Fibroblast of the conjunctiva (primary cell): ENCODE measurements at places on chromosomes 4 and X.

DNA sequence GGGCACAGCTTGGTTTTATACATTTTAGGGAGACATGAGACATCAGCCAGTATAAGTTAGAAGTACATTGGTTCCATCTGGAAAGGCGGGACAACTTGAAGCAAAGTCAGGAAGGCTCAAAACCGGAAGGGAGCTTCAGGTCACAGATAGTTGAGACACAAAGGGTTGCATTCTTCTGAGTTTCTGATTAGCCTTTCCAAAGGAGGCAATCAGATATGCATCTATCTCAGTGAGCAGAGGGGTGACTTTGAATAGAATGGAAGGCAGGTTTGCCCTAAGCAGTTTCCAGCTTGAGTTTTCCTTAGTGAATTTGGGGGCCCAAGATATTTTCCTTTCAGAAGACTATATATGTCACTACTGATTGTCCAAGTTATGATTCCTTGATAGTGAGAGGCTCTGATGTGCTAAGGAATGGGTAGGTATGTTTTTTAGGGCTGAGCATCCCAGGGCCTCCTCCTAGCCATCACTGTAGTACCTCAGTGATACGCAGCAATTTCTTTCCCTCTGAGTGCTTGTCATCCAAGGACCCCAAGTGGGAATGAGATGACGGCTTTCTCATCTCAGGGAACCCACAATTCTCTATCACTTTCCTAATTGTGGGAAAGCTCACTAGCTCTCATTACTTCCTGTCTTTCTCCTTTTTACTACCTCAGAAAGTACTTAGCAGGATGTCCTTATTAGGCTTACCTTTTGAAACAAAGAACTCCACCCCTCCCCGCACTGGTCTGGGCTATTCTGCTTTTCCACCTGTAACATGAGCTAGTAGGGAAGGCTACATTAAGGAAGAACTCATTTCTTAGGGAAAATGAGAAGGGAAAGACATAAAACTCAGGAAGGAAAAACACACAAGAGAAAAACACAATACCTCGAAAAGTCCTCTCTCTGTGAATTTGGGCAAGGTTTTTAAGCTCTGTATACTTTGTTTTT, 632.7 kb downstream of the RAPGEF2 start:
- DNase-seq = no peak

DNA sequence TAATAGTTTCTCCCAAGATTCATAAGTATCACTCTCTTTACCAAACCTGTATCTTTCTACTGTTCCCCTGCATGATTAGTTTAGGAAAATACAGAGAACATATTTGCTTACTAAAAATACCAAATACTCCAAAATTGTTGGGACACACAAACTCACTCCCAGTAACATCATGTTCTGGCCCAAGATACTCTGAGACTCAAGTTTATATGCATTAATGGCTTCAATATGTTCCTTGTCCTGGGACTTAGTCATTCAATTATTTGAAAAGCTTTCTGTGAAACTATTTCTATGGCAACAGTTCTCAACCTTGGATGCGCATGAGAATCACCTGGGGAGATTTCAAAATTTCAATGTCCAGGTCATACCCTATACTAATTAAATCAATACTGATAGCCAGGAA, 138.9 kb upstream of the PTCHD1 start:
- no peak for DNase-seq

DNA sequence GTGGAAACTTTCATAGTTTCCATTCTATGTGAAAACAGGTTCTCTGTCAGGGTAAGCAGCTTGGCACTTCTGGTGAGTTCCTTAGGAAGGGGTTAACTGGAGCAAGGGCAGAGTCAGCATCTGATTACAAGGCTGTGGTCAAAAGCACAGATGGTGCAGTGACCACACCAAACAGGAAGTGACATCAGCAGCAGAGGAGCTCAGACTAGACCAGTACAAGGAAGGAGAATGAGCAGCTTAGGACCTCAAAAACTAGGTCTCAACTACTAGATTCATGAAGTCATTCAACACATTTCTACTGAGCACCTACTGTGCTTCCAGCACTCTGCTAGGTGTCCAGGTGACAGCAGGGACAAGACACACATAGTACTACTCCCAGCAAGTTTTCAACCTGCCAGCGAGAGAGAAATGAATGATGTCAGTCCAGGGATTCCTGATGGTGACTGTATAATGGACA, 130.2 kb downstream of the AMELX start:
- no peak for DNase-seq

DNA sequence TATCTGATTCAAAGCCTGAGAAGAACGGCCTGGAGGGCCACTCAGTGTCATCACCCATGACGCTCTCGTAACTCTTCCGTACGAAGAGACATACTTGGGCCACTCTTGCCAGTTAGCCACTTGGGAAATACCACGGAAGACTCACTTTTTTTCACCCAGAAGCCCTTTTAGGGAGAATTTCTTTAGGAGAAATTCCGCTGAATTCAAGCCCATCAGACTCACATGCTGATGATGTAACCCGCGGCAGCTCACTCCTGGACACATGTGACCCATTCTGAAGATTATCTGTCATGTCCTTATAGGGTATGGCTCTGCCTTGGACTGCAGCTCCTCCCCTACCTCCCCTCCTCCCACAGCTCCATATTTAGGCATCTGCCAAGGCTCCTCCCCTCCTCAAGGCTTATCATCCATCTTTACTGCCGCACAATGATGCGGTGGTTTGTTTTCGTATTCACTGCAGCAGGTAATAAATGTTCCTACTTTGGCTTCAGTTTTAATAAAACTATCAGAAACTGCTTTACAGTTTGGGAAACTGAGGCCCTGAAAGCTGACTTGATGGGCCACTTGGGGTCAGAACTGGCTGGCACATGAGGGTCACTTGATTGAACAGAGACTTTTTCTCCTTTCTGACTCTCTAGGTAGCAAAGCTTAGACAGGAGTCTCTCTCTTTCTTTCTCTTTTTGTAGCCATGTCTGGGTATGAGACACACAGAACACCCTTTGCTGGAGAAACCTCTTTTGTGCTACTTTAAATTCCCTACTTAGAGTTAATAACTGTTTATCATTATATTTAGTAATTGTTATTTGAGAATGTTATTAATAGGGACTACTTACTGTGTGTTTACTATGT, 42.1 kb downstream of the RHOH start:
- DNase-seq = no peak

GRCh38 chr4:185774845-185775680, 36.9 kb downstream of the SORBS2 start:
- peak; percentile 66 for DNase-seq

DNA sequence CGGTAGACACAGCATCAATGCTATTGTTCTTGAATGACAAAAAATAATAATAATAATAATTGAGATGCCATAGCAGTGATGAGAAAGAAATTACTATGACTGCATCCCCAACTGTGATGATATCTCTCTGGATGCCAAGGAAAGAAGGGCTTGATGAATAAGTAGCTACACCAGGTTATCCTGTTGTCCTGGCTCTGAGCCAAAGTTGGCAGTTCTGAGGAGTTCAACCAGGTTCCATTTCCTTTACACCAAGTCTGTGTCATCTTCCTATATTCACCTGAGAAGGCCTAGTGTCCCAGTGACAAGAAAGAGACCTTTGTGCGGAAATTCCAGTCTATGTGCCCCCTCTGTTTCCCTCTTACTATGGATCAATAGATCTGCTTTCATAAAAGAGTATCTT, 3.4 kb upstream of the MAML3 start:
- no peak for DNase-seq

DNA sequence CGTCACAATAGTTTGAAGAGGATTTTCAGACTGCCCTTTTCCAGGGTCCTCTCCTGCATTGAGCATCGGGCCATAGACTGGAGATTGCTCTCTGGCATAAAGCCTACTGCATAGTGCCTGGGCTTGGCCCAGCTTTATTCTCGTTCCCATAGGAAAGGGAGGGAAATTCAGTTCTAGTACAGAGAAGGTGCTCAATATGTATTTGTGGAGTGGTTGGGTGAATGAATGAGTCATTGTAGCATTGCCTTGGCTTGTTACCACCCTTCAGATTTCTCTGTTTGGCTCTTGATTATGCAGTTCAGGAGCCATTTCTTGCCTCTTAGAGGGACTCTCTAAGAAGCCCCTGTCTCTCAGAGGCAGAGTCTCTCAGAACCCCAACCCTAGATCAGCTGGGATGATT, 2.6 kb downstream of the TMEM35A start:
- DNase-seq = no peak

- DNase-seq = no peak
Observed at GRCh38 chr4:170697845-170698244, 608.1 kb upstream of the AADAT start.

DNA sequence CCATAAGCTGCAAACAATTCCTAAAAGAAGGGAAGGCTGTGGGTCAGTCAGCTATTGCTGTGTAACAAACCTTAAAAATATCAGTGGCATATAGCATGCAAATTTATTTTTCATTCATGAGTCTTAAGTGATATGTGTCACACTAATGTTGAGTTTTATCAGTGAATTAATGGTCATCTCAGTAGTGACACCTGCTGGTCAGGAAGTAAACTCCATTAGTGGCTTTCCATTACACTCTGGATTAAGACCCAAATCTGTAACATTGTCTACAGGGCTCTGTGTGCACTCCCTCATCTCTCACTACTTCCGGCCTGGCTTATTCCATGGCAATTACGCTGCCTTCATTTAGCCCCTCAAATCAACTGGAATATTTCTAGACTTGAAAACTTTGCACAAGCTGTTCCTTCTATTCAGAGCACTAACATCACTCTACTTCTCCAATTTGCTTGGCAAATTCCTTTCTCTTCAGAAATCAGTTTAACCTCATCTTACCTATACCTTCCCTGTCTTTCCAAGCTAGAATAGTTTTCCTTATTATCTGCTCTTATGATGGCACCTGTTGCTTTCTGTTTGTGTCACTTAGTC, 217.3 kb upstream of the TAPT1 start:
- DNase-seq = peak; percentile 46

- no peak for DNase-seq
Observed at GRCh38 chr4:91373546-91373945, 930.2 kb upstream of the GRID2 start.

DNA sequence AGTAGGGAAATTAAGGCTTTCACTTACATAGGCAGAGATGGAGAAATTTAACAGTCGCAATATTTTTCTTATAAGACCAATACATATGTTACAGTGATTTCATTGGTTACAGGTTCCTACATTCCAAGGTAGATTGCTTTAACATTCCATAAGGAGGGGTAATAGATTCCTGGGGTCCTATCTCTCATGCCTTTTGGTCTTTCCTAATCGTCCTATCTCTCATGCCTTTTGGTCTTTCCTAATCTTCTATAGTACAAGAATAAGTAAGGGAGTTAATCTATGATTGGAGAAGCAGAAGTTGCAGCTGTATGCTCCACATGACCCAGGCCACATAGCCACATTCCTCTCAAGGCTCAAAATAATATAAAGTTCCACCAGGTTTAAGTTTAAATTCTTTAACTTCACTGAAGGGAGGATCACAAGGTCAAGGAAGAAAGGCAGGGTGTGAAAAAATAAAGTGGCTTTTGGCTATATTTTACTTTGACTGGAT, 285.0 kb upstream of the BOD1L1 start:
- no peak for DNase-seq

DNA sequence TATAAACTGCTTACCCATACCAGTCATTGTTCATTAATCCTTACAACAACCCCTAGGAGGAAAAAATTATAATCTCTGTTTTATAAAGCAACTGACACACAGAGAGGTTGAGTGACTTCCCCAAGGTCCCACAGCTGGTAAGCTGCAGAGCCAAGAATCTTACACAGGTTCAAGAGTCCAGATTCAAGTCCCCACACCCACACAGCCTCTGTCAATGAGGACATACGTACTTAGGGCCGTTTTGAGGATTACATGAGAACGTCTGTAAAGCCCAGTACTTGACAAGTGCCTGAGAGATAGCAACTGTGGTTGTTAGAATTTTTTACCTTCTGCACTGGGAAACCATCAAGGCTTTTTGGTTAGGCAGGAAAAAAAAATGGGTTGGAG, 556 bp upstream of the SLC25A43 start:
- no peak for DNase-seq

DNA sequence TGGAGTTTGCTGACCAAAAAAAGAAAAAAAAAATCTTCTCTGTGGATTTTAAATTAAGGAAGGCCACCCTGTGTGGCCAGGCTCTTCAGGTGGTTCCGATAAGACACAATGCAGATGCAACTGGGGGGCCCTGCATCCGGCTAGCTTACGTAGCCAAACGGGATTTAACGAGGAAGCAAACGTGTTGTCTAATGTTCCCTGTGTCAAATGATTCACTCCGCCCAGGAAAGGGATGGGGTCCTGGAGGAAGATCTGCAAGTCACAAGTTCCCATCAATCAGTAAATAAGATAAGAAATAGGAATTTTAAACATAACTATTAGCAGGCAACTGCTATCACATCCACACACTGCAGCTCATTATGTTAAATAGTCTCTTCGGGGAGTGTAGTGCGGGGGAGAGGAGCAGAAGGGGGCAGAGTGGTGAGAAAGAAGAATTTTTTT, 216.4 kb upstream of the GYPA start:
- no peak for DNase-seq

DNA sequence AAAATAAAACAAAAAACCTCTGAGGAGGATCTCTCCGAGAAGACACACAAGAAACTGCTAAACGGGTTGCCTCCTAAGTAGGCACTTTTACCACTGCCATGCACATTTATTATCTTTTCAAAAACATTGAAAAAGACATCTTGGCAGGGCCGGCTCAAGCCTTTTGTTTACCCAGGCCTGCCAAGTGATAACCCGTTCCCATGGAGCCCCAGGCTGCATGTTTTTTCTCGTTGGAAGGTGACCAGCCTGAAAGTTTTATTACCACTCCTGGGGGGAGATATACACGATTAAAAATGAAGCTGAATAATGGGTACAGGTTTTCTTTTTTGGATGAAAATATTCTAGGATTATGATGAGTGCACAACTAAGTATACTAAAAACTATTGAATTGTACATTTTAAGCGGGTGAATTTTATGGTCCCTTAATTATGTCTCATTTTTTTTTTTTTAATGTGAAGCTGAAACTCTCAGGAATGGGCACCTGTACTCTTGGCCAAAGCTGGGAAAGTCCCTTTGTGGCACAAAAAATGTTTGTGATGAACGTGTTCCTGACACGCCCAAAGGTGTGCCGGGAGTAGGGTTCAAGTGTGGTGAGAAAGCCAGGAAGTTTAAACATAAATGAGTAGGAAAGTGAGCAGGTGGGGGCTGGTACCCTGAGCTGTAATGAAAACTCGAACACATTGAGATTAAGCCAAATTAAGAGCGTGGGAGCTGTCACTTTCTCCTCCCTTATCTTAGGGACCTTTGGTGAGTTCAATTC, 1.5 kb upstream of the MAP7D2 start:
- DNase-seq = no peak

- DNase-seq = peak; percentile 24
Observed at GRCh38 chr4:186981161-186981560, 257.5 kb upstream of the FAT1 start.
